Effector memory CD8-positive, alpha-beta T cell (primary cell): ENCODE measurements at places on chromosomes 16 and 17.

- no peak for DNase-seq
These were observed 53.5 kb upstream of the CDH8 start for GRCh38 chr16:62089715-62090114.

GRCh38 chr17:78991017-78991738 lies 11.5 kb upstream of the LGALS3BP start:
- DNase-seq = no peak

- no peak for DNase-seq
These were observed 4.7 kb downstream of the SGF29 start for GRCh38 chr16:28558456-28558855.

DNA sequence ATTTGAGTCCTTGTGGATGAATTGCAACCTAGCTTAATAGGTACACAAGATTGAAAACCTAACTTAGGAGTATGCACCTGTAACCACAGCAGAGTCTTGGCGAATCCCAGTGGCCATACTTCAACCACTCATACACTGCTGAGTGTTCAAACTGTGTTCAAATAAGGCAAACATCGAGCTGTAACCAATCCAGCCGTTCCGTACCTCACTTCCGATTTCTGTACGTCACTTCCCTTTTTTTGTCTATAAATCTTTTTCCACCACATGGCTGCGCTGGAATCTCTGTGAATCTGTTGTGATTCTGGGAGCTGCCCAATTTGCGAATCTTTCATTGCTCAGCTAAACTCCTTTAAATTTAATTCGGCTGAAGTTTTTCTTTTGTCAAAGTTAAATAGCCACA lies 190.6 kb downstream of the MAF start:
- no peak for DNase-seq

- DNase-seq = no peak
These were observed 136.9 kb downstream of the SLC39A11 start for GRCh38 chr17:72955391-72956140.

GRCh38 chr17:46736100-46736499 lies 82.4 kb downstream of the WNT3 start:
- DNase-seq = no peak

DNA sequence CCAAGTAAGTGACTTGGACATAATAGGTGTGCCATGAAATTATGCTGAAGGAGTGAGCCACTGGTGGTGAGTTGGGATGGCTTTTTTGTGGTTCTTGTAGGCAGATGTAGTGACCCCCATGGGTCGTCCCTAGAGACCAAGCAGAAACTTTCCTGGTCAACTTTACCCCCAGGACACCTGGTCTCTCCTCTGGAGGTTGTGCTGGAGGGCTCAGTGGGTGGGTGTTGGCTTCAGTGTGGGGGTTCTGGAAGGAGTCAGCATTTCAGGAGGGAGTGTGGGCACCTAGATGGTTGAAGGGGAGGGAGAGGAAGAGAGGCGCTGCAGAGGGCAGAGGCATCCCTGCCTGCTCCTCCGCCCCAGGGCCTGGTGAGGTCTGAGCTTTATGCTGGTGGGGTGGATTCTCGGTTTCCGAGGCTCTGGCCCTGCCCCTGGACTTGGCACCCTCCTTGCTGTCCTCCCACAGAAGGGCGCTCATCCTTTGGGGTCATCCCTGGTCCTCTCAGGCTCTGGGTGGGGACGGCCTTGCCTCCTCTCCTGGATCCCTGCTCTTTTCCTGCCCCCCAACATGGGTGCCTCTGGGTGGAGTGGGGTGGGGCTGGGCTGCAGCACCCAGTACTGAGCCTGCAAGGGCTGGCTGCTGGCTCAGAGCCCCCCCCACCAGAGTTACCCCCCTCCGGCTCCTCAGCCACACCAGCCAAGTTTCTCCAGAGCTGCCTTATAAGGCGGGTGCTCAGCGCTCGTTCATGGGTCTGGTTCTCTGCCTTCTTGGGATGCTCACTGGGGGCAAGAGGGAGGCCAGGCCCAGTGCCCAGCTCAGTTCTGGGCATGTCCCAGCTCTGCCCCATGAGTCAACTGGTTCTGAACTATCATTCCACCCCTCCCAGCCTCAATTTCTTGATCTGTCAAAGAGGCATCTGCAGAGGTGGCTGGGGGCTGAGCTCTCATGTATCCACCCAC lies 266.8 kb downstream of the SEC14L1 start:
- DNase-seq = no peak

- DNase-seq = no peak
These were observed 29.0 kb downstream of the MARCHF10 start for GRCh38 chr17:62778990-62779681.

GRCh38 chr17:29100296-29100695 lies 57.4 kb downstream of the PIPOX start:
- no peak for DNase-seq

- DNase-seq = no peak
These were observed 557 bp downstream of the KCNG4 start for GRCh38 chr16:84239141-84239769.

DNA sequence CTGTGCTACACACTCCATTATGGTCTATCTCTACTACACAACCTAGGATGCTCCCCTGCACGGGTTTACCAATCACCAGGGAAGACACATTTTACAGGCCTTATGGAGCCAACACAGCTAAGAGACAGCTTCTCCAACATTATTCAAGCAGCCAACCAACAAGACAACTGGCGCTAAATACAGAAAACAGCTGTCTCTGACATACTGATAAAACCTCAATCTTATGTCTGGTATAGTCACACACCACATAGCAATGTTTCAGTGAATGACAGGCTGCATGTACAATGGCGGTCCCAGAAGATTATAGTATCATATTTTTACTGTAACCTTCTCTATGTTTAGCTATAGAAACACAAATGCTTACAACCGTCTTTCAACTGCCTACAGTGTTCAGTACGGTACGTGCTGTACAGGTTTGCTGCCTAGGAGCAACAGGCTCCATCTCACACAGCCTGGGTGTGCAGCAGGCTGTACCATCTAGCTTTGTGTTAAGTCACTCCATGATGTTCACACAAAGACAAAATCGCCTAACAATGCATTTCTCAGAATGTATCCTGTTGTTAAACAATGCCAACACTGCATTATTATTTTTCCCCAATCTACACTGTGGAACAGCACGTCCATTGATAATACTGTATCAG lies 10.9 kb downstream of the USP22 start:
- no peak for DNase-seq

DNA sequence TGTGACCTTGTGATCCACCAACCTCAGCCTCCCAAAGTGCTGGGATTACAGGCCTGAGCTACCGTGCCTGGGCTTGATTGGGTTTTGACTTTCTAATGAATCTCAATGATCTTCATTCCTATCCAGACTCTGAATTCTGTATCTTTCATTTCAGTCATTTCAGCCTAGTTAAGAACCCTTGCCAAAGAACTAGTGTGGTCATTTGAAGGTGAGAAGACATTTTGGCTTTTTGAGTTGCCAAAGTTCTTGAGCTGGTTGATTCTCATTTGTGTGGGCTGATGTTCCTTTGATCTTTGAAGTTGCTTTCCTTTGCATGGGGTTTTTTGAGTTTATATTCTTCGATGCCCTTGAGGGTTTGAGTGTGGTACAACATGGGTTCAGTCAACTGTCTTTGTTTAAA lies 30.6 kb upstream of the TEKT1 start:
- no peak for DNase-seq

GRCh38 chr17:67490471-67490870 lies 113.4 kb downstream of the PITPNC1 start:
- DNase-seq = no peak

DNA sequence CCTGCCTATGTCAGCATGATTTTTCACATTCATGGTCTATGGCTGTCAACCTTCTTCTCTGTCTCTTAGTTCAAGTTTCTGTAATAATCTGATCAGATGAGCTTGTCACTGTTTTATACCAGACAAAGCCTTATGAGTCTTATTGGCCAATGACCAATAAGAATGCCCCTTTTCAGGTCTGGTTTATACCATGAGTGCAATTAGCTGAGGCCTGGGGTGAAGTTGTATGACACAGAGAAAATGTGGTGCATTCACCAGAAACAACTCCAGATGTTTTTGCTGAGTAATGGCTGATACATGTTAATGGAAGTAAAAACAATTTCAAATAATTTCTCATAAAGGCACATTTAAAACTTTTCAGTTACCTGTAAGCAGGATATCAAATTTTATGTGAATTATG lies 218.6 kb upstream of the CDH8 start:
- no peak for DNase-seq

DNA sequence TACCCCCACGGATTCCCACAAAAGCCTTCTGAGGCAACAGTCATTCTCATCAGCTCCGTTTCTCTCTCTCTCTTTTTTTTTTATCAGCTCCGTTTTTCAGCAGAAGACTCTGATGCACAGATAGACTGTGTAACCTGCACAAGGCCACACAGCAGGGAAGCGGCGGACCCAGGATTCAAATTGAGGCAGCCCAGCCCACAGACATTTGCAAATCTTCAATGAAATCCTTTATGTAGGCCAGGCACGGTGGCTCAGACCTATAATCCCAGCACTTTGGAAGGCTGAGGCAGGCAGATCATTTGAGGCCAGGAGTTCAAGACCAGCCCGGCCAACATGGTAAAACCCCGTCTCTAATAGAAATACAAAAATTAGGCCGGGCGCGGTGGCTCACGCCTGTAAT lies 2.4 kb upstream of the MEOX1 start:
- DNase-seq = no peak

- no peak for DNase-seq
These were observed 583 bp upstream of the ZNF747 start for GRCh38 chr16:30535106-30535776.

DNA sequence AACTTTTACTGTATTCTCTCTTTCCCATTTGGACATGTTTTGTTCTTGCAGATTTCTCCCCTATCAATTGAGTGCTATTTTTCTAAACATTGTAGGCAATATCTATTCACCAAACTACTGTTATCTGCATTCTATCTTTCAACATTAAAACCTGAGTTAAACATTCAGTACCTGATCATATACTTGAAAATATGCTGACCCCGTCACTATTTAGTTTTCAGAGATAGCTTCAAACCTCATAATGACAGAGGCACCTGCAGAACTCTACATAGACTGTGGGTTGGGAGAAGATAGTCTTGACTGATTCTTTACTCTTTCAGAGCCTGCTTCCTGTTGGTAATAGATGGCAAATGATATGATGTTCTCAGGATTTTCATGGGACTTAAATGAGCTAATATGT lies 965.7 kb upstream of the GOT2 start:
- DNase-seq = no peak
